ENCODE measurements at places on chromosomes 1 and 21.

DNA sequence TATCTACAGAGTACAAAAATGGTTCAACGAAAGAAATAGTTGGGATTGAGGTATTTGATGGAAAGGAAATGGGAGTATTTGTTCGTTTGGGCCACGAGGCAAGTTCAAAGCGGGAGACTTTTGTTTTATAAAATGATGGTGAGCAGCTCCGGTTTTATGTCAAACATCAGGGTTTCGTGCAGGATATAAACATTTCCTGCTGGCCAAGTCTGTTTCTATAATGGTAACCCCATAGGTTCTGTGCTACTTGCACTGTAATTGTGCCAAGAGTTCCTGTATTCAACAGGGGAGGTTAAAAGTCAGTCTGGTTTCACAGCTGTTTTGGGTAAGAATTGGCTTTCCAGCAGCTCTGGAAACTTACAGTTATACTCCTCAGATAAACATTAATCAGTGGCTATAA, 290.3 kb upstream of the NRIP1 start:
- DNase-seq, result no peak

GRCh38 chr1:224404916-224405603, 29.5 kb downstream of the WDR26 start:
- DNase-seq, result no peak

DNA sequence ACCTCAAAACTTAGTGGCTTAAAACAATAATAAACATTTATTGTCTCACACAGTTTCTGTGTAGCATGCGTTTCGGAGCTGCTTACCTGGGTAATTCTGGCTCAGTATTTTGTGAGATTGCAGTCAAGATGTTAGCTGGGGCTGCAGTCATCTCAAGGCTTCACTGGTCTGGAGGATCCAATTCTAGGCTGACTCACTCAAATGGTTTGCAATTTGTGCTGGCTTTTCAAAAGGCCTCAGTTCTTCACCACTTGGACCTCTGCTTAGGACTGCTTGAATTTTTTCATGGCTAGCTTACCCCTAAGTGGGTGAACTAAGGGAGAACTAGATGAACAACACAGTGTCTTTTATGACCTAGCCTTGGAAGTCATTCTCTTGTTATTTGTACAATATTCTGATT, 21.0 kb downstream of the XPR1 start:
- no peak for DNase-seq

GRCh38 chr1:209513226-209513625, 70.3 kb upstream of the CAMK1G start:
- no peak for DNase-seq

DNA sequence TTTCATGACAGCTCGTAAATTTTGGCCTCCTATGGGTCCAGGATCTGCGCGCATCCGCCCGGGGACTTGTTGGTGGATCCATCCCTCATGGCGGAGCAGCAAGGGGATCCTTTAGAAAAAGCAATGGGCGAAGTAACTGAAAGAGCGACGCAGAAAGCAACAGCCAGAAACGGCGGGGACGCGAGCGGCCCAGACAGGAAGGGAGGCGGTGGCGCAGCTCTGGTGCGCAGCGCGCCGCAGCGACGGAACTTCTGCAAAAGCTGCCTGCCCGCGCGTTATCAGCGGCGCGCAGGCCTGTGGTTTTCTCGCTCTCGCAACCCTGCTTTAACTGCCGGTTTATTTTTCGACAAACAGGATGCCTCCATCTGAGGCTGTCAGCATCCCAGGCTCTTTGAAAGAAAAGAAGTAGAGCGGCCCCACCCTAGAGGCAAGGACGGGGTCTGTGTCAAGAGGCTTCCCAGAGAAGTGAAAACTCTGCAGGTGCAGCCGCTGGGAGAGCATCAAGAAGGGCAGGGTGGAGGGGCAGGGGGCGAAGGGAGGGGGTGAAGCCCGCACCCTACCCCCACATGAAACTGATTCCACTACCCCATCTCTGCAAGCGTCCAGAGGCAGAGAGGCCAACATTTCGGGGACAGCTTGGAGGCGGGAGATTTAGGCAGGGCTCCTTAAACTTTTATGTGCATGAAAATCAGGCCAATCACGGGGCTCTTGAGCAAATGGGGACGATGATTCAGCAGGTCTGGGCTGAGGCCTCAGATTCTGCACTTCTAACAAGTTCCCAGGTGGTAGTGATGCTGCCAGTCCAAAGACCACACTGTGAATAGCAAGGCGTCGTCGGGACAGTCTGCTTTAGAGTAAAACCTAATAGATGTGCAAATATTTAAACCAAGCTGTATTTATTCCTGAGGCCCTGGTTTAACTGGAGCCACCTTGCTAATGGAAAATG, 22.2 kb downstream of the RUNX1 start:
- peak; percentile 82 for DNase-seq

- DNase-seq, result no peak
These were observed 11.0 kb upstream of the PGD start for GRCh38 chr1:10387677-10388386.

Data from CD4-positive, alpha-beta T cell (primary cell).